NCI-H1092 (cell line): ENCODE measurements at places on chromosomes 7 and 10.

- no peak for DNase-seq
Observed at GRCh38 chr10:10394933-10395658, 622.6 kb upstream of the CELF2 start.

- DNase-seq, result no peak
Observed at GRCh38 chr10:19825700-19826099, 9.5 kb downstream of the PLXDC2 start.

DNA sequence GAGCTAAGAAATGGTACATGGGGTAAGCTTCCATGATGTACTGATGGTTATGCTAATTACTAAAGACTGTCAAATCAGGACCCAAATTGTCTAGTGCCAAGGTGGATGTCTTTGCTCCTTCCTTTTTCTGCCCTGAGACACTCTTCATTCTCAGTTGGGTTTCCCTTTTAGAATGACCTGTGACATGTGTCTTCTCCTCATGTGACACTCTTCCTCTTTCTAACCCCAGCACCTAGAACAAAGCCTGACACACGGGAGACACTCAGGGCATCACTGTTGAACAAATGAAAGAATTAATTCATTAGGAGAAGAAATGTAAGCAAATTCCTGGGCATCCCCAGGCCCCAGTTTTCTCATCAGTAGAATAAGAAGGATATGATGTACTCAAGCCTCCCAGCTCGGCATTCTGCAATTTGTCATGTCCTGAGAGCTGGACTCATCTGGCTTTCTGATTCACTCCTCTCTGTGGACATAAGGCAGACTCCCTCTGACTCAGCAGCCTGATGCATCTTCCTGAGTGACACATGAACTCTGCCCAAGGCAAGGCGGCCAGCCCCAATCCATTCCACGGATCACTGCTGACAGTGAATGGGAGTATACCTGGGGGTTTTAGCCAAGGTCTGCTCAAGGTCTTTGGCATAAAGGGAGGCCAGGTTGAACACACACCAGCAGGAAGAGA, 473.8 kb downstream of the KCNMA1 start:
- DNase-seq, result no peak

GRCh38 chr7:19560111-19560883, 148.5 kb downstream of the POLR1F start:
- no peak for DNase-seq

DNA sequence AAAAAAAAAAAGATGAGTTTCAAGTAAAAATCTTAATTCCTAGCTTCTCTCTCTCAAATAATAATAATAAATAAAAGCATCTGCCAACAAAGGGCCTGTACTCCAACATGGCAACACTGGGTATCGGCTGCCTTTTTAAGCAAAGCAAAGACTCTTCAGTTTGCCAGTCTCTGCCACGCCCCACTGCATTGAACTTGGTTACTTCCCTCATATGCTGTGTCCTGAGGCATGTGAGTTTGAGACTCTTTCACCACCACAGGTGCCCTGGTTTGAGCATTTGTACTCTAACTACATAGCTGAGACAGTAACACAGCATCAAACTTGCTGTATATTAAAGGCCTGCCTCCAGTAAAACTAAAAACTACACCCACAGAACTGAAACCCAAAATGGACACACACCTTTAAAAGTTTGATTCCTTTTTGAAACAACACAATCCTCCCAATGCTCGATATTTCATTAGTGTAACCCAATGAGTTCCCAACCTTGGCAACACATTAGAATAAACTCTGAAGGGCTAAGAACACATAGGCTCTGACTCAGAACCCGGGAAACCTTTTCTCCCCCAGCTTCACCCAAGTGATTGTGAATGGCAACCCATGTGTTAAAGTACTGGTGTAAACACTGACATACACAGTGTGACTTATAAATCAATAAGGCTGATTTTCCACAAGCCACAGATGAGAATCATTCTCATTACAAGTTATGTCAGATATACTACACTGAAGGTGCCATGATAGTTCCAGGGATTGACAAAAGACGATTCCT, 12.0 kb downstream of the JAZF1 start:
- no peak for DNase-seq

DNA sequence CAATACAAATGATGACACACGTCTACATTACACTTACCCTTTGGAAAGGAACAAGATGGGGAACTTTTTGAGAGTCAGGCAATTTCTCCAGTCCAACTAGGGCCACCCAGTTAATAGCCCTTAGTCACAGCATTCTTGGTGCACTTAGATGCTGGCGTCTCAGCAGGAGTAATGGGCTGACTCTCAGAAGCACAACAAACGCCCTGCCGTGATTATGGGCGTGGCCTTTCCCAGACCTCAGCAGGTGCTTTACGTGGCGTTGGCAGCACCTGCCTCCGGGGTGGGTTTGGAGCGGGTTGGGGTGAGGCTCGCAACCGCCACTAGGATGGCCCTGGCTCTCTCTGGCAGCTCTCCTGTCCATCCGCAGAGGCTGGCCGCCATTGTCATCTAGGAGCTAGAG, 147.6 kb upstream of the SHH start:
- no peak for DNase-seq
